Memory B cell (primary cell): ENCODE measurements at places on chromosomes 6 and 20.

DNA sequence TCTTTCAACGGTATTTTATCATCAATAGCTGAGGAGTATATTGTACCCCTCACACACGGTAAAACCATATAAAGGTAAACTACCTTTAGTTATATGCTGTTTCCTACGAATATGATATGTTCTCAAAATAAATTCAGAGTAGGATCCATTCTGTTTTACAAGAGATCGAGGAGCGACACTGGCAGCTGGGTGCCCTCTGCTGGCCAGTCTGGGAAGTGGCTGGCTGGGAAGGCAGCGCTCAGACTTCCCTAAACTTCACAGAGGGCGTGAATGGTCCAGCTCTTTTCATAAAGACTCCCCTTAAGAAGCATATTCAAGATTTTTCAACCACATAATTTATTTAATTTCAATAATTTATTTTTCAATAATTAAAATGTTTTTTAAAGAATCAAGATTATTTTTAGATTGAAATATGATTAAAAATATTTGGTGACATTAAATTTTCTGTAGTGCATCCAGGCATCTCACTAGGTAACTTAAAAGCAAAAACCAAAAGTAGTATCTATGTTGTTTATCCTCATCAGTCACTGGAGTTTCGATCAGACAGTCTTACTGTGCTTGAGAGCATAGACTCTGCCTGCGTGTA lies 187.5 kb upstream of the PDE10A start:
- peak; percentile 56 for DNase-seq

- peak; percentile 79 for DNase-seq
Measured at GRCh38 chr20:25065625-25066338, 7.8 kb upstream of the ACSS1 start.

GRCh38 chr20:23371496-23371895 lies 9.5 kb downstream of the GZF1 start:
- no peak for DNase-seq

GRCh38 chr6:63269470-63269869 lies 50.3 kb downstream of the LGSN start:
- no peak for DNase-seq

- no peak for DNase-seq
Measured at GRCh38 chr6:21771626-21772320, 178.2 kb downstream of the SOX4 start.

DNA sequence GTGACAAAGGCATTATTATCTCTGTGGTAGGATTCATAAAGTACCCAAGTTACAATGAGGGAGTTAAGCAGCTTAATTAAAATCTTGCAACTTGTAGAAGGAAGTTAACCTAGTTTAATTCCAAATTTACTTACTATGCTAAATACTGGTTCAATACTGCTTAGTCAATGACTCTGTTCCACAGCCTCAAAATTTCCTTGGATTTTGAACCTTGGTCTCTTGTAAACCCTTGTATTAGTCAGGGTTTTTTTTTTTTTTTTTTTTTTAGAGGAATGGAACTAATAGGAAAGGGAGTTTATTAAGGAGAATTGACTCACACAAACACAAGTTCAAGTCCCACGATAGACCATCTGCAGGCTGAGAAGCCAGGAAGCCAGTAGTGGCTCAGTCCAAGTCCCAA lies 163.4 kb downstream of the HS3ST5 start:
- no peak for DNase-seq

DNA sequence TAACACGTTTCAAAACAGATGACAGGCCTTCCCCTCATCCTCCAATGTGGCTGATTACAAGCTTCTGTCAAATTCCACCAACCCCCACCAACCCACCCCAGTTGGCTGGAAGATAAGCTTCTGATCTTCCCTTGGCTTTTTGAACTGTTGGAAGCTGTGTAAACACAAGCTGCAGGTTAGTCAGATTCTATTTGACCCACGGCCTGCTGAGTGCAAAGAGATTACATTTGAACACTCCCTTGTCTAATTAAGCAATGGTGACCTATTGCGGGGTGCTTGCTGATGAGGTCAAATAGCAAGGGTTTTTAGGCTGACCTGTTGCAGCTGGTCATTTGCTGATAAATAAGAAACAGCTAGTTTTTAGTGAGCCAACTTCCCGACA lies 379.7 kb downstream of the BMP2 start:
- DNase-seq: no peak

DNA sequence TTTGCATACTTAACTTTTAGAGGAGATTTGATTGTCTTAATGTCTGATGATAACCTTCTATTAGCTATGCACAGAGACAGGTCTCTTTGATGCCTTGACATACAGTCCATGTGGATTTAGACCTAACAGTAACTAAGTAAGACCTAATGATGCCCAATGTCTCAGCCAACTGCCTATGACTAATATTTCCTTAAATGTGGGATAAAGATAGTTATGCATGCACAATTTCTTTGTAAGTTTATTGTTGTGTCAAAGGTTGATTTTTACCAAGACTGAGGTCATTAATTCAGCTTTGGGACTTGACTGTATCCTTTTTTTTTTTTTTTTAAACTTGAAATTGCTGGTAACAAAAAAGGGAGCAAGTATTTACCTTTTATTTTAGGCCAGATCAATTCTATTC lies 450.0 kb downstream of the HAO1 start:
- DNase-seq: no peak

- no peak for DNase-seq
Measured at GRCh38 chr6:136134751-136135150, 115.4 kb downstream of the MTFR2 start.

DNA sequence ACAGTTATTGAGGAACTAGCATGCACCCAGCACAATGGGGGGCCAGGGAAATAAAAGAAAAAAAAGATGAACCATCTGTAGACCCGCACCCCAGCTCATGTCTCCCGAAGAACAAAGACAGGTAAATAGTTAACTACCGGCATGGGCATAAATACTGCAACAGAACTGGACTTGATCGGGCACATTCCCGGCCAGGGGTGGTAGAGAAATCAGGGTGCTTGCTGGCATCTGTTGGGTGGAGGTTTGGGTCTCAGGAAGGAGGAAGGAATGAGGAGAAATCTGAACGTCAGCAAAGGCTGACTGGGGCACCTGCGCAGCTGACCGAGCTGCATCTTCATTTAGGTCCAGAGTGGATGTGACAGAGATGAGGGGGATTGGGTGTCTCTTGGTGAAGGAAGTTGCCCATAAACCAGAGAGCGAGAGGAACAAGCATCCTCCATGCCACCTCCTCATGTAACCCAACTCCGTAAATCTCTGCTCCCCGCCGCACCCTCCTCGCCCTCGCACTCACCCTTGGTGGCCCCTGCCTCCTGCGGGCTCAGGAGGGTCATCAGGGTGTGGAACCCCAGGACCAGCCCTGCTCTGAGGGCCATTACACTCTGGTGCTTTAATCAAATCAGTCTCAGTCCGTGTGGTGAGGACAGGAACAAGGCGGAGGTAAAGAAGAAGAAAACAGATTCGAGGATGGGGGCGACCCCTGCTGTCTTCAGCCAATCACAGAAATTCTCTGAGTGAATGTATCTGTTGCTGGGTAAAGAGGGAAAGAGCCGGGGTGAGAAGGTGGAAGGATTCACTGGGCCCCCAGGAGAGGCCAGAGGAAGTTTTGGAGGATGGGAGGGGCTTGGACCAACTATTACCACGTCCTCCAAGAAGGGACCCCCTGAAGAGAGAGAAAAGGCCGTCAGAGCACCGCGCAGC lies at the start of gene HLA-DOA:
TSS of gene HLA-DOA (minus strand) at position 648 of the 918 bp plus-strand sequence.
- DNase-seq: peak; percentile 70

GRCh38 chr6:38739532-38739931 lies 24.4 kb downstream of the DNAH8 start:
- no peak for DNase-seq

DNA sequence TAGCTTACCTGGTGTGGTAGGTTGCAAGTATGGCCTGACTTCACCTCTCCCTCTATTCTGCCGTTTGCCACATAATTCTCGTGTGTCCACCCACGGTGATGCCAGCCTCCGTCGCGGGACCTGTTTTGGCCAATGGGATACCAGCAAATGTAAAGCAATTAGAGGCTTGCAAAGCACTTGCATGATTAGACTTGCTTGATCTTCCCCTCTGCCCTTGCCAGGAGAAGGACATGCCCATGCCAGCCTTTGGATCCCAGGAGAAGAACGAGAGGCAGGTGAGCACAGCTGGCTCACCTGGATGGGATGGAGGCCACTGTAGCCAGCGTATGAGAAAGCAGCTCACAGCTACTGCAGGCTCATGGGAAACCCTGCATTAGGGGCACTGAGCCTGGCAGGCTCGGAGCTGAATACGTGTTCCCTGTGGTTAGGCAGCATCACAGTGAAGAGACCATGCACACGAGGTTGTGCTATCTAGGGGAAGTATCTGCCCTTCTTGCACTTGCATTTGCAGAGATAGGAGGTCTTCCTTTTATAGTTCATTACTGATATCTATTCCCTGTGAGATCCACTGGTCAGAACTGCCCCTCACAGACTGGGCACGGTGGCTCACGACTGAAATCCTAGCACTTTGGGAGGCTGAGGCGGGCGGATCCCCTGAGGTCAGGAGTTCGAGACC lies 62.4 kb downstream of the TMEM242 start:
- DNase-seq: no peak

- no peak for DNase-seq
Measured at GRCh38 chr6:78530208-78530607, 337.1 kb upstream of the IRAK1BP1 start.

DNA sequence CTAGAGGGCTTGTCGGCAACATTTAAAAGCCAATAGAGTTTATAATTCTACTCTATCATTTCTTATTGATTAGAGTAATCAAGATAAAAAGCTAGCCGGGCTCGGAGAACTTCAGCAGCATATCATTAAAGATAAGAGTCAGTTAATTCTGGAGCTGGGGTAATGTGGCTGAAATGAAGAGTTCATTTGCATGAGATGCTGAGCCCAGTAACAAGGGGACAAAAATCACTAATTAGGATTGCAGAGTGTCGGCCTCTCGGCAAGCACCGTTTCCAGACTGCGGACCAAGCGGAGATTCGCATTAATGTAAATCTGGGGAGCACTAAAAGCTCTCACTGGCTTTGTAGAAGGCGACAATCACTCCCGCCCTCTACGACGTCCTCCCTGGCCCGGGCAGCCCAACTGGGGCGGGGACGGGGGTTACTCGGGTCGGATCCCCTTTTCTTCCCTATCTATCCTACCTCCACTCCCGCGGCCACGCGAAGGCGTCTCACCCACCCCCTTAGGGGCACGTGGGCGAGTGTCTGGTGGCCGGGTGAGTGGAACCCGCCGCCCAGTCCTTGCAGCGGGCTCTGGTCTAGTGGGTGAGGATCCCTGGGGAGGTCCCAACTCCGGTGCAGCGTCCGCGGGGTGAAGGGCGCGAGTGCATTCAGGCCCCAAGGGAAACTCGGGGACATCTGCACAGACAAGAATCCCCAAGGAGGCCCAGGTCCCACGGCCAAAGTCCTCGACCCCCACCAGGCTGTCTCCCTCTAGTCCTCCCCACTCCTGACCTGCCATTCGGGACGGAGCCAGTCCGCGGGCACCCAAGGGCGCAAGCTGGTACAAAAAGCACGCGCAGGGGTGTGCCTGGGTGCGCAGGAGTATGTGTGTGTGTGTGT lies 42.2 kb upstream of the OSTM1 start:
- peak; percentile 18 for DNase-seq

DNA sequence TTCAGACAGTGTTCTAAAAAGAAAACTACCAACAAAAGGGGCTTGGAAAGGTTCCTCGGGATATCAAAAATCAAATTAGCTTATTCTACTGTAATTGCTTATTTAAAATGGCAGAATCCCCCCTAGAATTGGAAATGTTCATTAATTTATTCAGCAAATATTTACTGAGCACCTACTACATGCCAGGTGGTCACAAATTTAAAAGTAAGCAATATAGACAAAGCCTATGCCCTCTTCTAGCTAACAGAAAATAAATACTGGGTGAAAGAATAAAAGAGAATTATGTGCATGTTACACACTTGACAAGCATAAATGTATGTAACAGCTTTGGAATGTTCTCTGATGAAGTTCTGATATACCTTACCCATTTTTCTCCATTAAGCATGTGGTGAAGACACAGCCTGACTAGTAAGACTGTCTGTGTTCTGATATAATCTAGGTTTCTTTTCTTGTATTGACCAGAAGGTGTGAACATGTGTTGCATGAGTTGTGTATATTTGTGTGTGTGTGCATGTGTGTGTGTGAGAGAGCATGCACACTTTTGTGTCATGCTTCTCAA lies 606.7 kb upstream of the CITED2 start:
- no peak for DNase-seq

- DNase-seq: no peak
Measured at GRCh38 chr20:5718896-5719595, 31.2 kb upstream of the SHLD1 start.

GRCh38 chr6:12232339-12232738 lies 57.8 kb upstream of the EDN1 start:
- no peak for DNase-seq
